ENCODE measurements at places on chromosomes 2 and 18. TPM values are rescaled to one million over a fixed set of nuclear protein-coding genes. Genes with fewer than 3 reads are reported as not detected.

Gene MDH1B
- 0.26 TPM for total RNA-seq

Gene HOXD4
- 0.84 TPM for total RNA-seq

Gene GAREM1
- 11.5 TPM for total RNA-seq

Gene MORN2
- 6.4 TPM for total RNA-seq

Gene ANKRD62
- 0.12 TPM for total RNA-seq

Gene RRM2
- 2.3 TPM for total RNA-seq
